ENCODE measurements at places on chromosomes 4 and X.

- DNase-seq: peak; percentile 32
Measured at GRCh38 chr4:128861856-128862518, 52.5 kb downstream of the JADE1 start.

- DNase-seq: no peak
Measured at GRCh38 chr4:110735686-110736085, 112.8 kb upstream of the PITX2 start.

DNA sequence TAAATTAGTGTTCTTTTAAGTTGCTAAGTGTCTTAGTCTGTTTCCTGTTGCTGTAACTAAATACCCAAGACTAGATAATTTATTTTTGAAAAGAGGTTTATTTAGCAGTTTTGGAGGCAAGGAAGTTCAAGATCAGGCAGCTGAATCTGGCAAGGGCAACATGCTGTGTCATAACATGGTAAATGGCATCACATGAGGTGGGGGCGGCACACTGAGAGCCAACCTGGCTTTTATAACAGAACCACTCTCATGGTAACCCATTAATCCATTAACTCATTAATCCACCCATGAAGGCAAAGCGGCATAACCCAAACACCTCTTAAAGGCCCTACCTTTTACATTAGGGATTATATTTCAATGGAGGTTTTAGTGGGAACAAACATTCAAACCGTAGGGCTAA lies 182.2 kb upstream of the GATB start:
- DNase-seq: no peak

- DNase-seq: no peak
Measured at GRCh38 chr4:139814323-139815015, 148.8 kb downstream of the MGST2 start.

DNA sequence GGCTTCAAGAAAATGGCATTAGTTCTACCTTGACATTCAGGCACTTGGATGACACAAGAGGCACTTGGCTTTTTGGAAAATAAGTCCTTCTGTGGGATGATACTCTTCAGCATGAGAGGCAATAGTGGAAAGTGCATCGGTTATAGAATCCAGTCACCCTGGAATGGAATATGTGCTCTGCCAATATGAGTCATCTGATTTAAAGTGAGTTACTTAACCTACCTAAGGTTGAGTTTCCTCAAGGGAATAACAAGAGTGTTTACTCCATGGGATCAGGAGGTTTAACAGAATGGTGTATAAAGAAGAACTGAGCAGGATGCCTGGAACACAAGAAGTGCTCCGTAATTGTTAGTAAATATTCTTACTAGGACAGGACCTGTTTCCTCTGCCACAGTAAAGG lies 10.7 kb downstream of the SLC39A8 start:
- DNase-seq: no peak

GRCh38 chr4:148288448-148288847 lies 153.8 kb downstream of the NR3C2 start:
- no peak for DNase-seq

- no peak for DNase-seq
Measured at GRCh38 chrX:27086237-27086636, 376.9 kb downstream of the PPP4R3C start.

DNA sequence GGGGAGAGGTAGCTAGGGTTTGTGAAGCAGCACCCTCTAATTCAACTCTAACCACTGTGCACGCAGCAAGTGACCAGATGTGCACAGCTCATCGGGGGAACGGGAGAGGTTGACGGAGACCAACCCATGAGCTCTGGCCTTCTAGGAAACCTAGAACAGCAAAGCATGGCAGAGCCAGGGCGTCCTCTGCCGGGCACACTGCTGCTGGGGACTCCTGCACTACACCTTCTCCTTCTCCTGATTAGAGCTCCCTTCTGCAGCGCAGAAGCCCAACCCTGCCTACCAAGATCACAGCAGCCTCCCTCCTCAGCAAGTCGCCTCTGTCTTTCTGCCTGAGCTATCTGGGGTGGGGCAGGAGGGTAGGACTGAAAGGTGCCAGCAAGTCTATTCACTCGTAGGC lies 252.3 kb upstream of the PSAPL1 start:
- no peak for DNase-seq

DNA sequence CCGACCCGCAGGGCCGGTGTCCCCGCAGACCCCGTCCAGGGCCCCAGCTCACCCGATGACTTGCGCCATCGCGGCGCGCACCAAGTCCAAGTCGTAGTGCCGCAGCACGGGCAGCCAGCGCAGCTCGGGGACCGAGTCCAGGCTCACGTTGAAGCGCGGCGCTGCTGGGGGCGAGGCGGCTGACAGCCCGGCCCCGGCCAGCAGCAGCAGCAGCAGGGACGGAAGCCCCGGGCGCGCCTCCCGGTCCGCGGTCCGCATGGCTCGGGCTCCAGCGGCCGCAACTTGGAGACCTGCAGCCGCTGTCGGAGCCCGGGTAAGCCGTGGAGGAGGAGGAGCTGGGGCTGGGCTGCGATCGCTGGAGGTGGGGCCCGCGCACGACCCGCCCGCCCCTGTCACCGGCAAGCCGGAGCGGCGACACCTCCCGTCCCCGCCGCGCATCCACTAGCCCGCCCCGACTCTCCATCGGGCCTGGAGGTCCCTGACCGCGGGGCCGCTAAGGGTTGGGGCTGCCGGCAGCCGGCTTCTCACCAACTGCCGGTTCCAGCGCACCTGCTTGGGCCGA lies at the start of gene NAAA:
Gene NAAA, minus strand, starts transcription at position 322 of the 562 bp plus-strand sequence. Its CDS starts 64 bp downstream, at position 258.
- DNase-seq: peak; percentile 76

- no peak for DNase-seq
Measured at GRCh38 chr4:78409612-78410202, 141.9 kb upstream of the ANXA3 start.

DNA sequence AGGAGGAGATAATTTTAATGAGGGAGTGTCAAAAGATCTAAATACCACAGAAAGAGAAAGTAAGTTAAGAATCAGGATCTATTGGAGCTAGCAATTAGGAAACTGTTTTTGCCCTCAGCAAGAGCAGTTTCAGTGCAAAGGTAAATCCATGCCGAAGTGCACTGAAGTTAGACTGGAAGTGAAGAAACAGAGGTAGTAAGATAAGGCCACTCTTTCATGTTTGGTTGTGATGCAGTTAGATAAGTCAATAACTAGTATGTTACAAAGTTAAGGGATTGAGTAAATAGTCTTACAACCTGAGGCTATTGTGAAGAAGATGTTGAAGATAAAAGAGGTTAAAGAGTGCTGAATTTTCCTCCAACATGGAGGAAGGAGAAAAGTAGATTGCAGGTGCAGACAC lies 46.7 kb upstream of the UCP1 start:
- no peak for DNase-seq

DNA sequence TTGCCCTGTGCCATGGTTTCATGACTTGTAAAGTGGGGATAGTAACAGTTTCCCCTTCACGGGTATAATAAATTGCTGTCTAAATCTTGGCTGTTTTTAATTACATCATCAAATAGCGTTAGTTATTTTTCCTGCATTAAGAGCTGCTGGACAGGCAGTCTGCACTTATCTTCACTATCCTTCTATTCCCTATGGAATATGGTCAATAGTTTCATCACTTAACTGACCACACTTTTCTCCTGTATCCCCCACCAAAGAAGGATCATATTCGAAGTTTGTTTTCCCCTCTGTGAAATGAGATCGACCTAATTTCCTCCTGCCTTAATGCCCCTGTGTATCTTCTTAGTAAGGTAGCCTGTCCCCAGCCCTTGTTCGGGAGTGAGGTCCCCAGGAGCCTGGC lies 133.2 kb downstream of the SHROOM3 start:
- DNase-seq: no peak

- DNase-seq: no peak
Measured at GRCh38 chr4:142236268-142236667, 599.9 kb downstream of the IL15 start.

DNA sequence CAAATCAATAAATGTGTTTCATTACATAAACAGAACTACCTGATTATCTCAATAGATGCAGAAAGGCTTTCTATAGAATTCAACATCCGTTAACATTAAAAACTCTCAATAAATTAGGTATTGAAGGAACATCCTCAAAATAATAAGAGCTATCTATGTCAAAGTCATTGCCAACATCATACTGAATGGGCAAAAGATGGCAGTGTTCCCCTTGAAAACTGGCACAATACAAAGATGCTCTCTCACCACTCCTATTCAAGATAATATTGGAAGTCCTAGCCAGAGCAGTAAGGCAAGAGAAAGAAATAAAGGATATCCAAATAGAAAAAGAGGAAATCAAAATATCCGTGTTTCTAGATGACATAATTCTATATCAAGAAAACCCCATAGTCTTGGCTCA lies 466.4 kb downstream of the MAGEE1 start:
- DNase-seq: no peak

DNA sequence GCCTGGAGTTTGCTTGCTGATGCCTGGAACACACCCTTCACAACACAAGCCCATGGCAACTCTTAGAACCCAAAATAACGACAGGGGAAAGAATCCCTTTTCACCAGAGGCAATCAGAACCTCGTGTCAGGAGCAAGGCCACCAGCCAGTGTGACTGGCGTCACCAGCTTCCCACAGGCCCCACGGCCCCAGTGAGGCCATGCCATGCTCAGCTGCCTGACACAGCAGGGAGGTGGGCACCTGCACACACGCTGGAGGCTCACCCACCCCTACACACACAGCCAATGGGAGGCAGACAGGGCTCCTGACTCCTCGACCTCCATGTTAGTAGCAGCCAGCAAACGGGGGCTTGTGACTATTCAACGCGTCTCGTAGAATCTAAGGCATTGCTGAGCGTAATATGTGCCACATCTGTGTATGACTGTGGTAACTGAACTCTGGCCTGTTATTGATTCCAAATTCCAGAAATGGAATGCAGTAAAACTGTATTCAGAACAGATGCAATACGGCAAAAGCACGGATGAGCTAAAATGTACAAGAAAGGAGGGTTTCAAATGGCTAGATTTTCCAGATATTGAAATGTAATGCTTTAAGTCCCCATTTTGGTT lies 28.5 kb downstream of the RNF212 start:
- no peak for DNase-seq

DNA sequence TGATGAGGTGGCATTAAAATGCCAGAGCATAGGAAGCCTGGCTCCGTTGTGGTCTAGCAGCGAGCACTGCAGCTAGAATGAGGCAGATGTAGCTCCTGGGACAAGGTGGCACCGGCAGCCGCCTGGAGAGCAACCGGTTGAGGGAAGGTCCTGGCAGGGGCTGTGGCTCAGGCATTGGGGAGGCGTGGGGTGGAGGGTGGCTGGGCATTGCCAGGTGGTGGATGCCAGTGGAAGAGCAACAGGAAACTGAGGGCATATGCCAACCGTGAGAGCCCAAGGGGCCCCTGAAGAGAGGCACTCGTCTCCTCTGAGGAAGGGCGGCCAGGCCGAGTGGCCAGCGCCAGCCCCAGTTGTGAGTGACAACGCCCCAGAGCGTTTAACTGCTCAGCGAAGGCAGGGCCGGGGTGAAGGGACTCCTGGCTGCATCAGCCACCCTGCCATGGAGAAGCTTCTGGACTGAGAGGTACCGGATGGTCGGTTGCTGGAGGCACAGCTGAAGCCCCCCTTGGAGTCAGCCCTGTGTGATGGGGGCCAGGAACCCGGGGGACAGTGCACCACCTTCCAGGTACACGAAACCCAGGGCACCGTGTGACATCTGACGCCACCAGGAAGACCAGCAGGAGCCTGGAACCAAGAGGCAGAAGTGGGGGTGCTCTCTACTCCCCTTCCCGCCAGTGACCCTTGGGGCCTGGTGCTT lies 13.2 kb upstream of the PDE6B start:
- DNase-seq: no peak

DNA sequence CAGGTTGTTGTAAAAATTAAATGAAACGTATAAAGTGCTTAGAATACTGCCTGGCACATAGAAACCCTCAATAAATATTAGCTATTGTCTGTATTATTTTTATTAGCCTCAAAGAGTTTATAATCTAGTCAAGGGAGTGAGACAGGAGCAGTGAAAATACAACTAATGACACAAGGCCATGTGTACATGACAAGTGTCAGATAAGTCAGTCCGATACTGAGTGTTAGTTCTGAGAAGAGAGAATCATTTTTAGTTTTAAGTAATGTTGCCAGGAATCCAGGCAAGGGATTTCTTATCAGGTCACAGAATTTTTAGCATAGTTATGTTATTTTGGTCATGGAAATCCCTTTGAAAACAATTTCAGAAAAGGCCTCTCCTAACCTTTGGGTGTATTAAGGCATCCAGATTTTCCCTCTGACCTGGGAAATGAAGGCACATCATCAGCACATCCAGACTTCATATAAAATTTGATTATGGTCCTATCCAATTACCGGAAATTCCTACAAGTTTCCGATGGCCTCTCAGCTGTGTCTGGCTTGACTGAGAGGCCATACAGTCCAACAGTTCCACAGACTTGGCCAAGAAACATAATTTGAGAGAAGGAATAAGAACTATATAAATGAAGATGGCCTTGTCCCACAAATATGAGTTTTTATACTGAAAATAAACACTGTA lies 35.7 kb downstream of the PPARGC1A start:
- no peak for DNase-seq

DNA sequence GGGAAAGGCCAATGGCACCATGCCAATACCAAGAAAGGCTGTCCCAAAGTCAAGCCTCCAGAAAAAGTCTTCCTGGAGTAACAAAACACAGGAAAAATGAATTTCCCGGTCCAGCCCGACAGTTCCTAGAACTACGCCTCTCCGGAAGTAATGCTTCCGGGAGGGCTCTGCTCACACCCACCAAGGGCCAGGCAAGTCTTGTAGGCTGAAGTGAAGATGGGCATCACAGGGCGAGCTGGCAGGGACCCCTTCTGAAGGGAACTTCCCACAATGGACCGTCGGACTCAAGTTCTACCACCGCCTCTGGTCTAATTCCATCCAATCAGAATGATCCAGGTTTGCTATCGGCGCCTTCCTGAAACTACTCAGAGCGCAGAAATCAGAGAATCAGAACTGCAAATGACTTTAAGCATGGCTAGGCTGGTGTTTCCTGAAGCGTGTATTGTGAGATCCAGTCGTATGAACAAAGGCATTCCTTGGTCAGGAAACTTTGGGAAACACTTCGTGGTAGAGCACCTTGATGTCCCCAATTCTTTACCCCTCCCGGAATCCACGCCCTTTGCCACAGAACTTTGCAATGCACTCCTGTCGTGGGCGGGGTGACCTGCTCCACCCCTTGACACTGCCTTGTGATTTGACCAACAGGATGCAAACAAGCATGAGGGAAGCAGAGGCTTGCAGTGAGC lies 127.8 kb downstream of the BCOR start:
- DNase-seq: no peak

DNA sequence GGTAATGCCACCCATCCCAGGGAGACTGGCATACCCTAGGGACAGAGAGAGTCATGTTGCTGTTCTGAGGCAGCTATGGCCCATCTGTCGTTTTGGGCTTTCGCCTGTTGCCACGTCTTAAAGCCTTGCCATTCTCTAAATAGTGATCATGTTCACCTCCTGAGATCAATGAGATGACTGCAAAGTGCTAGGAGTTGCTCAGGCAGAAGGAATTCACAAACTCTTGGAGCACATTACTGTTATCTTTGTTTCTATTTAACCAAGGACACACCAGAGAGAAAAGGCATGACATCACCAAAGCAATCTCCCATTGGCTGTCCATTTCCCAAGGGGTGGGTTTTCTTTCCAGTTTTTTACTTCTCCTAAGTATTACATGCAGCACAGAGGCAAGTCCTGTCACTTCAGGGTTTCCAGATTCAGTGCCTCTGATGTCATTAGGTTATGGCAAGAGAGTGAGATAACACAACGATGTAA lies 37.1 kb upstream of the SETD7 start:
- DNase-seq: no peak
